ENCODE measurements at places on chromosomes 7 and 10. TPM values are rescaled to one million over a fixed set of nuclear protein-coding genes. Genes with fewer than 3 reads are reported as not detected.

Gene CHST12
- 6.3 TPM for total RNA-seq

Gene AOC1
- total RNA-seq: not detected

Gene AGFG2
- total RNA-seq: 8.4 TPM

Gene FAM221A
- total RNA-seq: 2.8 TPM

Gene SVOPL
- total RNA-seq: not detected

Gene EPHB6
- 8.8 TPM for total RNA-seq

Gene LRRN3
- total RNA-seq: 3.2 TPM

Gene LEP
- total RNA-seq: not detected

Gene NAT16
- not detected for total RNA-seq

Gene CPN1
- total RNA-seq: not detected

Gene EPHA1
- total RNA-seq: under 0.01 TPM

Gene CTAGE6
- total RNA-seq: 0.66 TPM

Gene PKD2L1
- not detected for total RNA-seq

Gene STEAP2
- 37.7 TPM for total RNA-seq

Gene SPDYE6
- total RNA-seq: 0.15 TPM

Gene CALML5
- not detected for total RNA-seq

Gene BICC1
- total RNA-seq: 72.9 TPM

Gene GPR85
- 1.9 TPM for total RNA-seq

Gene PRLHR
- total RNA-seq: not detected

Gene EMX2
- total RNA-seq: not detected

Gene SDK1
- total RNA-seq: 22.8 TPM

Gene HSPA12A
- total RNA-seq: 9.0 TPM

Gene CUEDC2
- total RNA-seq: 78.4 TPM

Gene LRRC18
- under 0.01 TPM for total RNA-seq

Gene FAM131B
- total RNA-seq: 3.9 TPM

Gene GIMAP1
- total RNA-seq: not detected

Gene MDH2
- 63.2 TPM for total RNA-seq

Gene ATAD1
- total RNA-seq: 47.4 TPM
